Activated T-cell treated with anti-CD3 and anti-CD28 coated beads, Interleukin-2, amount 50 U/mL, for 48 hours (primary cell): ENCODE measurements at places on chromosomes 1 and 21.

DNA sequence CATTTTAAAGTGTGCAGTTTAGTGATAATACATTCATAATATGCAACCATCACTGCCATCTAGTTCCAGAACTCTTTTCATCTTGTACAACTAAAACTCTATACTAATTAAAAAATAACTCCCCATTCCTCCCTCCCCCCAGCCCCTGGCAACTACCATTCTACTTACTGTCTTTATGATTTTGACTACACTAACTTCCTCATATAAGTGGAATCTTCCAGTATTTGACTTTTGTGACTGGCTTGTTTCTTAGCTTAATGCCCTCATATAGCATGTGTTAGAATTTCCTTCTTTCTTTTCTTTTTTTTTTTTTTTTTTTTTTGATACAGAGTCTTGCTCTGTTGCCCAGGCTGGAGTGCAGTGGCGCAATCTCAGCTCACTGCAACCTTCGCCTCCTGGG is 1.4 kb upstream of the NVL start:
- DNase-seq = no peak

DNA sequence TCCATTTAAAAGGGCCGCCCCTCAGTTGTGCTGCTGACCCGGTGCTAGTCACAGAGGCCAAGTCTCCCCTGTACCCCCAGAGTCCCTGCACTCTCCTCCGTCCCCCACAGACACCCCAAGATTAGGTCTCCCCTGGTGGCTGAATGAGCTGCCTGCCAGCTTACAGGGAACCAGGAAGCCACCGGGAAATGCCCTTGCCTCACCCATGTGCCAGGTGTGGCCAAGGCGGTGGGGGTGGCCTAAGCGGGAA is 32.7 kb downstream of the HSPG2 start:
- no peak for DNase-seq

DNA sequence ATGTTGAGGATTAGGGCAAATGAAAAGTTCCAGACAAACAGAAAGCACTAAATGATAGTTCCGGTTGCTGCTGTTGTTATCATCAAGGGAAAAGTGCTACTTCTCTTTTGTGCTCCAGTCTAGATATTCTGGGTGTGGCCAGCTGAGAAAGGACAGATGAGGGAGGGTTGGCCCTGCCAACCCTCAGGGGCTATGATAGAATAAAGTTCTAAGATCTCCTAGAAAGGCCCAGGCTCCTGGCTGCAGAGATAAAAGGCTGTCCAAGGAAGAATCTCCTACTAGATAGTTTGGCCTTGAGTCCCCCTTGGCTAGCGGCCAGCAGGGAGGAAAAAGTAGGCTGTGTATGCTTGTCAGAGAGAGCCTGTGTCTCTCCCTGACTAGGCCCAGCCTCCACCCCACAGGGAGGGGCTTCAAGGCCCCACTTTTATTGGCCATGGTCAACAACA is 31.5 kb downstream of the RIMS3 start:
- no peak for DNase-seq

GRCh38 chr1:195462152-195462551 is 1146.1 kb downstream of the KCNT2 start:
- no peak for DNase-seq

- no peak for DNase-seq
Measured at GRCh38 chr1:193697776-193698175, 511.4 kb upstream of the B3GALT2 start.

DNA sequence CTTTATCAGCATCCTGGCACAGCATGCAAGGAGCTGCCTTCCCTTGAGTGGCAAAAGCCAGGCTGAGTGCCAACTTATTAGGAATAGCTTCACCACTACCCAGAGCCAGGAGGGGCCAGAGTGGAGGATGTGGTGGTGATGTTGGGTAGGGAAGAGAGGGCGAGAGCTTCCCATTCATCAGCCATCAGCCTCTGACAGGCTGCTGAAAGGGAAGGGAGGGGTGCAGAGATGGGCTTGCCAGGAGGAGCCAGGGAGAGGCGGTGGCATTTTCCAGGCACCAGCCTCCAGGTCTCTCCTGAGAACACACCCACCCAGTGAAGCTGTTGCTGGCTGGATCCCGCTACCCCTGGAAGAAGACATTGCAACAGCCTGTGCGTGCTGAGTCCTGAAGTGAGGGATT is 168.5 kb downstream of the ACTL8 start:
- DNase-seq = no peak

DNA sequence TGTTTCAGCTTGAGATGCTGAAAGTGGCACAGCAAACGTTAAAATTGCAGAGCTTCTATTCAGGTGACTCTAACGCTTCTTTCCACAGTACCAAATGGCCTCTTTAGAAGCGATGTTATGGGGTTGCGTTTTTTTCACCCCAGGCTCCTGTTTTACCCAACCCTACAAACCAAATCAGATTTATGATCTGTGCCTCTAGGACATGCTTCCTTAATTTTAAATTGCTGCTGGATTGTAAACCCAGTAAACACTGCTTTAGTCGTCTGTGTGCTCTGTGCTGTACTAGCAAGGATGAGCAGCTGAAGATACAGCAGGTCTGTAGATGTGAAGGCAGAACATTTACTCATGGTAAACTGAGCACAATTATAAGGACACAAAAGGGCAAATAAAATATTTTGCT is 13.0 kb downstream of the KCNK2 start:
- DNase-seq = no peak

DNA sequence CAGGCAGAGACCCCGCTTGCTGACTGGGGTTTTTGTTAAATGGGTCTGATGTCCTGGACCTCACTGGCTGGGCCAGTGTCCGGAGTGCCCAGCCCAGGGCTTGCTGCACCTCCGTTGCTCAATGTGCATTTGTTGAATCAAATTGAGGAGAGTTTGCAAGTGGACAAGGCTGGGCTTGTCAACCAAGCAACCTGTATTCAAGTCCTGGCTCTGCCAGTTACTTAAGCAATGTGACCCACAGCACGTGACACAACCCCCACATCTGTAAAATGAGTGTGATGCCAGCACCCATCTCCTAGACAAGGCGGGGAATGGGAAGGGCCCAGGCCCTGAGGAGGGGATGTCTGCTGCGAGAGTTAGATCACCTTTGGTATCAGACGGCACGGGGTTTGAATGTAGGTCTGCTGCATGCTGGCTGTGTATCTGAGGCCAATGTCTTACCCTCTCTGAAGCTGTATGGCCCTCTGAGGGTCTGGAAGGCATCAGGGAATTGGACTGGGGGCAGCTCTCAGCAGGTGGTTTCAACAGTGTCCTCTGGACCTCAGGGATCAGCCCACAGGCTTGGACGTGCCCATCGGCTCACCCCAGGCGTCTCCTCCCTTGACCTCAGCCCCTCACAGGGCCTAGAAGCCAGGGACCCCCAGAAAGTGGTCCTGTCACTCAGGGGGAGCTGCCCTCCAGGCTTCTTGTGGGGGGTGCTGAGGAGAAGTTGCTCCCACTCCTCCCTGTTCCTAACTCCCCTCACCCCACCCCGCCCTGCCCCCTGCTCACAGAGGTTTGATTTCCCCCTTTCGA is 51.0 kb upstream of the RUNX3 start:
- no peak for DNase-seq

GRCh38 chr1:156014829-156015228 is 5.9 kb downstream of the SSR2 start:
- no peak for DNase-seq

DNA sequence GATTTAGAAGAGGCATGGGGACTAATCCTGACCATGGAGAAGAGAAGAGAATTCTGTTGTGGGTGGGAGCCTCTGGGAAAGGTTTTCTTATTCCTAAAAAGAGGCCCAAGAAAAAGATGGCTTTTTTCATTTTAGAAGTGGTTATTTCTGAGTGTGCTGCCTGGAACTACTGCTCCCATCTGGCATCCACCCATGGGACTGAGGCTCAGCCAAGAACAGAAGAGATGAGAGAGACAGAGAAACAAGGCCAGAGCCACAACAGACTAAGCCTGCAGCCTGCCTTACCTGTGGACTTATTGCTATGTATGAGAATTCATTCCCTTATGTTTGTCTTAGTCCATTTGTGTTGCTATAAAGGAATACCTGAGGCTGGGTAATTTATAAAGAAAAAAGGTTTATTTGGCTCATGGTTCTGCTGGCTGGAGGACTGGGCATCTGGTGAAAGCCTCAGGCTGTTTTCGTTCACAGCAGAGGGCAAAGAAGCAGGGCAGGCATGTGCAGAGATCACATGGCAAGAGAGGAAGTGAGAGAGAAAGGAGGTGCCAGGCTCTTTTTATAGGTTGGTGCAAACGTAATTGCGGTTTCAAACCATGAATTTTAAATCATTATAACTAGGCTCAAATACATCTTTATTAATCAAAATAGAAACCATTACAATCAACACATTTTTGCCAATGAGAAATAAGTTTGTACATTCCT is 57.5 kb upstream of the PRDM2 start:
- DNase-seq = no peak

DNA sequence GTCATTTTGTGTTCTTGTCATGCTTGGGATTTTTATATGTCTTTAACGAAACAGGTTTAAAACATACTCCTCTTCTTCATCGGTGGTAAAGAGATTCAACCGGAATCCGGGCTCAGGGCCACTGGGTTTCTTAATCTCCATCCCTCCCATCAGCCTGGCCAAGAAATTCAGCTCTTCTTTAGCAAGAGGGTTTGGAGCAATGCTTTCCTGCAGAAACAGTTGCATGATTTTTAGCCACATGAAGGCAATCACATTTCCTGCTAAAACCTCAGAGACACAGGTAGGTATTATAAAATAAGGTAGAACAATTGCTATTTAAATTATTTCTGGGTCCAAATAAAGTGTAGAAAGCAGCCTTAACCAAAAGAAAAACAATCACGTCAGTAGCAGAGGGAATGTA is 22.7 kb upstream of the LSM10 start:
- DNase-seq = no peak

DNA sequence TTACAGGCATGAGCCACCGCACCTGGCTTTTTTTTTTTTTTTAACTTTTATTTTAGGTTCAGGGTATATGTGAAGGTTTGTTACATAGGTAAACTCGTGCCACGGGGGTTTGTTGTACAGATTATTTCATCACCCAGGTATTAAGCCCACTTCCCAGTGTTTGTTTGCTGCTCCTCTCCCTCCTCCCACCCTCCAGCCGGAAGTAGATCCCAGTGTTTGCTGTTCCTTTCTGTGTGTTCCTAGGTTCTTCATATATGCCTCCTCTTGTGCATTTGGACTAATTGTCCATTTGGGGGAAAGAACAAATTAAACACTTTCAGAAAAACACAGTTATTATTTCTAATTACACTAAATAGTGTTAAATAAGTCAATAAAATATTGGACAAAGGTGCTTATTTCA is 1.1 kb upstream of the SLC2A7 start:
- DNase-seq = no peak

- no peak for DNase-seq
Measured at GRCh38 chr1:25747046-25747719, 52.8 kb upstream of the SELENON start.

GRCh38 chr1:232678185-232678886 is 48.4 kb upstream of the SIPA1L2 start:
- DNase-seq = no peak

- no peak for DNase-seq
Measured at GRCh38 chr1:41672173-41672572, 187.7 kb upstream of the EDN2 start.

- no peak for DNase-seq
Measured at GRCh38 chr1:9382643-9383491, 90.2 kb downstream of the SPSB1 start.

GRCh38 chr1:56360021-56360420 is 219.3 kb downstream of the PLPP3 start:
- no peak for DNase-seq

DNA sequence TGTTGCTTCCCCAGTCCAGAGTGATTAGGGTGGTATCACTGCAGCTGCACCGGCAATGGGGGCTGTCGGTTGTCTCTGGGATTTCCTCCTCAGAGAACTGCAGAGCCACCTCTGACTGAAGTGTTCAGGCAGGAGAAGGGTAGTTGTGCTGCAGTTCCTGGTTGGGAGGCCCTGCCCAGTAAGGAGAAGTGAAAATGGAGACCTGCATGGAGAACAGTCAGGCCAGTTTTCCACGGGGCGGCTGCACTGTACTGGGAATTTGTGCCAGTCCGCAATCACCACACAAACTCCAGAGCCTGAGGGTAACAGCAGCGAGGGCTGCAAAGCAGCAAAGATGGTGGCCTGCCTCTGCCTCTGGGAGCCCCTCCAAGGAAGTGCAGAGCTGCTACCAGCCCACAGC is 58.1 kb upstream of the CCDC190 start:
- DNase-seq = no peak

- DNase-seq = no peak
Measured at GRCh38 chr1:119449971-119450370, 35.0 kb downstream of the HSD3B2 start.

DNA sequence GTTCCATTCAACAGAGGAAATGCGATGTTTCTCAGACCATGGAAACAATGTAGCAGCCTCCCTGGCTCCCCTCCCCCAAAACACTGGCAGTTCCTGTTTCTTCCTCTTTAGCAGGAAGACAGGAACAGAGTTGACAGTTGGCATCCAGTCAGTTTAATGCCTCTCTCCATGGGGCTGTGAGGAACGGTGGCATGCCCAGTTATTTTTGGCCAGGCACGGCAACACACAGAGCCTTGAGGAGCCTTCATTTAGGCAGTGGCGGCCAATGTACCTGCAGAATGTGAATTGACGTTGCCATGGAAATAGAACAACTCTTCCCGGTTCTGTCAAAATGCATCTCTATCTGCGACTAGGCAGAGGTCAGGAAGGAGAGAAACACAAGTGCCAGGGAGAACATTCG is 330.6 kb downstream of the DSCAM start:
- no peak for DNase-seq

DNA sequence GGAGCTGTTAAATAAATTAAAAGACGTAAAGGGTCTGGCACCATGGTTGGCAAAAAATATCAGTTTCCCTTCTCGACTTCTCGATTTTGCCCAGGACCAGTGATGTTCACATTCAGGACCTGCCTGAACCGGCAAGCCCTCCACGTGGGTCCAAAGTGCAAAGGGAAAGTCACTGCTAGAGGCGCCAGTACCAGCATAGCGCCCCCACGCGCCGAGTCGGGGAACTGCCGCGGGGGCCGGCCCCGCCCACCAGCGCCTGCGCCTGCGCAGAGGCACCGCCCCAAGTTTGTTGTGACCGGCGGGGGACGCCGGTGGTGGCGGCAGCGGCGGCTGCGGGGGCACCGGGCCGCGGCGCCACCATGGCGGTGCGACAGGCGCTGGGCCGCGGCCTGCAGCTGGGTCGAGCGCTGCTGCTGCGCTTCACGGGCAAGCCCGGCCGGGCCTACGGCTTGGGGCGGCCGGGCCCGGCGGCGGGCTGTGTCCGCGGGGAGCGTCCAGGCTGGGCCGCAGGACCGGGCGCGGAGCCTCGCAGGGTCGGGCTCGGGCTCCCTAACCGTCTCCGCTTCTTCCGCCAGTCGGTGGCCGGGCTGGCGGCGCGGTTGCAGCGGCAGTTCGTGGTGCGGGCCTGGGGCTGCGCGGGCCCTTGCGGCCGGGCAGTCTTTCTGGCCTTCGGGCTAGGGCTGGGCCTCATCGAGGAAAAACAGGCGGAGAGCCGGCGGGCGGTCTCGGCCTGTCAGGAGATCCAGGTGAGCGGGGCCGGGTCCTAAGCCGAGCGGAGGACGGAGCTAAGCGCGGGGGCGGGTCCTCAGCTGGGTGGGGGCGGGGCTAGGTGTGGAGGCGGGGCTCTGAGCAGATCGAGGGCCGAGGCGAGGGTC is at the start of gene PINK1:
Gene PINK1, plus strand, starts transcription at position 269 of the 875 bp plus-strand sequence. Its CDS starts 91 bp downstream, at position 360.
- peak; percentile 98 for DNase-seq

- DNase-seq = no peak
Measured at GRCh38 chr1:63935143-63935542, 161.3 kb downstream of the ROR1 start.

- no peak for DNase-seq
Measured at GRCh38 chr1:8506995-8507615, 189.2 kb downstream of the SLC45A1 start.
